ENCODE measurements at places on chromosomes 1 and 21. TPM values are rescaled to one million over a fixed set of nuclear protein-coding genes. Genes with fewer than 3 reads are reported as not detected.

The BEND5 gene
- total RNA-seq = 0.16 TPM

The KRTAP19-6 gene
- not detected for total RNA-seq

The NTMT2 gene
- not detected for total RNA-seq

The E2F2 gene
- total RNA-seq = 2.8 TPM

The GNB1 gene
- total RNA-seq = 202 TPM

The SLC9C2 gene
- under 0.01 TPM for total RNA-seq

The SPATA1 gene
- 0.82 TPM for total RNA-seq

The FCGR3A gene
- not detected for total RNA-seq

The SLFNL1 gene
- 0.69 TPM for total RNA-seq

The OR2L13 gene
- total RNA-seq = not detected

The ADORA1 gene
- total RNA-seq = not detected

The DYRK3 gene
- 9.3 TPM for total RNA-seq

The TCHHL1 gene
- not detected for total RNA-seq

The CACHD1 gene
- total RNA-seq = 4.5 TPM

Data from bladder microvascular endothelial cell (primary cell).